ENCODE measurements at places on chromosomes 3 and 15.

DNA sequence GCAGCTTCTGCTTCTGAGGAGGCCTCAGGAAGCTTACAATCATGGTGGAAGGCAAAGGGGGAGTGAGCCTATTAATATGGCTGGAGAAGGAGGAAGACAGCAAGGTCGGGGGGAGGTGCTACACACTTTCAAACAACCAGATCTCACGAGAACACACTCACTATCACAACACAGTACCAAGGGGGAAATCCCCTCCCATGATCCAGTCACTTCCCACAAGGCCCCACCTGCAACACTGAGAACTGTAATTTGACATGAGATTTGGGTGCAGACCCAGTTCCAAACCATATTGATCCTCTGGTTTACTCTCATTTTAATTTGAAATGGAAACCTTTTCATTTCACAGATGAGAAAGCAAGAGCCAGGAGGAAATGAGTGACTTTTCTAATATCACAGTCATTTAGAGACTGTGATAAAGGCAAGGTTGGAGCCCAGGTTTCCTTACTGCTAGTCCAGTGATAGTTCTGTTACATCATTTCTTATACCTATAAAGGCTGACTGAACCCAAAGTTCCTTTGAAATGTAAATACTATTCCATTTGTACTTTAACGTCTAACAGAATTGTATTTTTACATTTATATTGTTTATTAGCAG lies 105.8 kb upstream of the GAP43 start:
- no peak for DNase-seq

DNA sequence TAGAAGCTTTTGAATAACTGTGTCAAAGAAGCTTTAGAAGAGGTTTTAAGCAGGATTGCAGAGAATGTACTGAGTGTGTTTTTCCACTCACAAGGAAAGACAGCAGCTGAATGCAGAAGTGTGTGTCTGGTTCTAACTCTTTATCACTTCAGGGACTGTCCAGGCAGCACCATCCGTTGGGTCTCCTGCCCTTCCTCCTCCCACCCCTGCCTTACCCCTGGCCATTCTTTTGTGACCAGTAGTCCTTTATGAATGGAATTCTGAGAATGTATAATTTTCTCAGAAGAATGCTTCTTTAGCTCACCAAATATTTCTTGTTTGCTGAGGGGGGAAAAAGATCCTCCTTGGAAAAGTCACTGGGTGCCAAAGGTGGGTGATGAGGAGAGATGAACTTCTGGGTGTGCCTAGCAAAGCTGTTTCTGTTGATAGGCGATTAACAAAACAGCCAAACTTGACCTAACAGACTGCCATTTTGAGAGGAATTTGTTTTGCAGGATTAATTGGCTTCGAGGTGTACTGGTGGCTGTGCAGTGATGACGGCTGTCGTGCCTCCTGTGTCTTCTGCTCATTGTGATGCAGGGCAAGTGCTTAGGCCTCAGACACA lies 70.9 kb downstream of the IGF1R start:
- DNase-seq: no peak

GRCh38 chr3:159913712-159914414 lies 74.8 kb upstream of the IL12A start:
- no peak for DNase-seq

DNA sequence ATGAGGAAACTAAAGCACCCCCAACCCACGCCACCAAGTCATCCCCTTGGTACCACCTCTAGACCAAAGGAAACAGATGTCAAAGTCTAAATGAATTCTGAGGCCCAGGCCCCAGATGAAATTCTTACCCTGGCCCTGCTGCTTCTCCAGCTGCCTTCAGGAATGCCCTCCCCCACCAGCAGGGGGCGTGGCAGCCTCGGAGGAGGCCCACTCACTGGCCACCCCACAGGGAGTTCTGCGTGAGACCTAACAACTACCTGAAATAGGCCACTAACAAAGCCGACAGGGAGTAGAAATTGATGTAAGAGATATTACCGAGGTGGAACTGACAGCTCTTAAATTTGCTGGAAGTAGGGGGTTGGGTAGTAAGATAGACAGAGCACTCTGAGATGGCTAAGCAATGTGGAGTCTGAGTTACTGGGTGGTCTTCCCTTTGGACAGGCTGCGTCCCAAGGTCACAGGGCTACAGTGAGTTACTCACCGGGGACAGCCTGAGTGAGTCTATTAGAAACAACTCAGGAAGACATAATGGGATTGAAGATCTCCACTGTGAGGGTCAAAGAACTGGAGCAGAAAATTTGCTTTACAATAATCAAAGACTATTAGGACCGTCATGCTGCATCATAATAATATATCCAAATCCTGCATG lies 240.7 kb downstream of the SHOX2 start:
- DNase-seq: peak; percentile 62

GRCh38 chr3:23073724-23074305 lies 129.3 kb upstream of the UBE2E2 start:
- no peak for DNase-seq

GRCh38 chr15:44729408-44730127 lies 6.8 kb upstream of the TRIM69 start:
- DNase-seq: no peak

DNA sequence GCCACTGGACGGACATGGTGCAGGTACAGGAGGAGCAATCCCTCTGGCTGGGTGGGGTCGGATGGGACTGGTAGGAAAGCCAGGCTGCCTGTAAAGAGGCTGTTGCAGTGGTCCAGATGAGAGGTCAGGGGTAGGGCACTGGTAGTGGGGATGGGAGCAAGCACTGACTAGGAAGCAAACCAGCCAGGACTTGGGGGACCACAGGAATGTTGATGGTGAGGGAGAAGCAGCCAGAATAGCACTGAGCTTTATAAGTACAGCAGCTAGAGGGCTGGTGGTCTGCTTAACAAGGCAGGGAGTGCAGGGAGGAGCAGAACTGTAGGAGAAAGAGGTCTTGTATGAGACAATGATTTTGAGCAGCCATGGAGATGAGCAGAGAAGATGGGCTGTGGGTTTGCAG lies 38.7 kb upstream of the PTPN23 start:
- no peak for DNase-seq

DNA sequence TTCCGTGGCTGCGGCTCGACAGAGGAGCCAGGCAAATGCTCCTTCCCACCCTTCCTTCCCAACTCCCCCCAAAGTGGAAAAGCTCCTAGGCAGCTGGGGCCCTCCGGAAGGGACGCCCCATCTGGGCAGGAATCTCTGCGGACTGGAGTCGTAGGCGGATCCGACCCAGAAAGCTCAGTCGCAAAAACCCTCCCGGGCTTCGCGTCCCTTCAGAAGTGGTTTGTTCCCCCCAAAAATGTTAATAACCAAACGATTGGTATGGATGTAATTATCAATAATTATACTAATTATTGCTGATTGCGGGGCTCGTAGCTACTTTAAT lies 3.8 kb downstream of the RNU6-1 start:
- DNase-seq: no peak

DNA sequence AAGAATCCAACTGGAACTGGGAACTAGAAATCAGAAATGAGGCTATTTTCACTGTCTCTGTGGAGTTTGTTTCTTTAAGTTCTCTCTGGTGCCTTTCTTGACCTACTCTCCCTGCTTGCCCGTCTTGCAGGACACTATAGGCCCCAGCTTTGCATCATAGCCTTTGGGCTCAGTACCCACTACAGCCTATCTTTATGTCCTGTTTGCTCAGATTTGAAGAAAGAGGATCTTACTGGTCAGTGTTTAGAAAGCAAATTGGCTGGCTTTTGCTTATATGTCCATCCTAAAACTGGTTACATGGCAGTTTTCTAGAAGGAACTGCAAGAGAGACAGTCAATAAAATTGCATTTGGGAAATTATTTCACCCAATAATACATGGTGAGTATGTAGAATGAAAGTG lies 231.8 kb upstream of the TBL1XR1 start:
- DNase-seq: peak; percentile 32

DNA sequence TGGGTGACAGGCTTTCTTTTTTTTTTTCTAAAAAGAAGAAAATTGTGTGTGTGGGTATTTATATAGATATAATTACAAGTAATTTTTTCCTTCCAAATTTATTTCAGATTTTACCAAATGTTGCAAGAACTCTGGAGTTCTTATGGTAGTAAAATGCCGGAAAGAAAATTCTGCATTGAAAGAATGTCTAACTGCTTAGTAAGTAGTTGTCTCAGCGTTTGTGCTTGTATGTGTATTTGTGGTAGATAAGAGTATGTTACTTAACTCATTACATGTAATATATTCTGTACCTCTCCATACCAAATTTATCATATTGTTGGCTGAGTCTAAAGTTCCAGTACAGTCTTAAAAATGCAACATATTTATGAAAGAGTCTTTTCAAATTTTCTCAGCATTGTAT lies 32.3 kb upstream of the ZCWPW2 start:
- no peak for DNase-seq

DNA sequence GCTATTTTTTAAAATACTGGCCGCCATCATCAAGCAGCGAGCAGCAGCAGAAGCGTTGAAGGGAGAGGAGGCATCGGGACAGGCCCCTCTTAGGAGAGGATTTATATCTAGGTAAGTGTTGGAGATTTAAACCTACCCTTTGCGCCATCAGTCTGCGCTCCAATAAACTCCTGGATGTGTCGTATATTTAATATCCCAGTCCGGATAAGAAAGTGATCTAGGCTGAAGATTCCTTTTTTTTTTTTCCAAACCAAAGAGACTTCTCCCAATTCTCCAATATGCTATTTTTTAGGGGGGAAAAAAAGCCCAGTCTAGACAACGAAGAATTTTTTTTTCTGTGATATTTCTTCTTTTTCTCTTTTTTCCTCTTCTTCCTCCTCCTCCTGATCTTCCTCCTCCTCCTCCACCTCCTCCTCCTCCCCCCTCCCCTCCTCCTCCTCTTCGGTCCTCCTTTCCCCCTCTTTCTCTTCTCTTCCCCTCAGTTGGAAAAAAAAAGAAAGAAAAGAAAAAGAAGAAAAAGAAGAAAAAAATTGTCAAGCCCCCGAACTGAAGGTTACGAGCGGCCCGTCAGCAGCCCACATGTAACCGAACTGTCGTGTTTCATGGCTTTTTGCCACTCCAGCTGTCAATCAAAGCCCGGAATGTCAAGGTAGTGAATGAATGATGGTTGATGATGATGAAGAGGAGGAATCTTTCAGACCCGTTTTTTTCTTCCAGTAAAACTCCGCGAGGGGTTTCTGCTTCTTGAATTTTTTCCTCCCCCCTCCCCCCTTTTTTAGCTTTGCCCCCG lies 835 bp downstream of the MEIS2 start:
- DNase-seq: no peak

DNA sequence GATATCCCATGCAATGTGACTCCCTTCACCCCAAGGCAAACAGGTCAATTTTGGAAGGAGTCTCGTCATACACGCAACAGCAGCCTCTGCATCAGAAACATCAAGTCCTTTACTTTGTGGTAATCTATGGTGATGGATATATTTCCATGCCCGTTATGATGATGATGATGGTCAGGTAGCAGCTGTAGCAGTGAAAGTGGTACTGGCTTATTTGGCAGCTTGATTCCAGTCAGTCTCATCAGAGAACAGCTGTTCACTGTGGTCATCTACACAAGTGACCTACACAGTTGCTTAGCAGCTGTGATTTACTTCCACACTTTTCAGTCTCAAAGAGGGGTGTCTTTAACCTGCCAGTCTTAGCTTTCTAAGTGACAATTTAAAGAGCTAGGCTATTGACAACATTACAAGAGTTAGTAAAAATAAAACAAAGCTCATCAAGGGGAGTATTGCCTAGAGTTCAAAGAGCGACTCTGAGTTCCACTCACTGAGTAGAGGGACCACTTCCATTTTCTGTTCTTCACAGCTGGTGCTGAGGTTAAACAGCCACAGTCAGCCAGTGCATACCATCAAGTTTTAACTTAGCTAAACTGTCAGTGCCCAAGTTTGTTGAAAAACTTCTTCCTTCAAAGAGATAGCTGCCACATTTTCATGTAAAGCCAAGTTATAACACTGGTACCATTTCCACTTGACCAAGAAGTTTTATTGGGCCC lies 587.4 kb upstream of the KCNMB2 start:
- no peak for DNase-seq

- DNase-seq: no peak
Measured at GRCh38 chr3:64494526-64494925, 193.3 kb downstream of the ADAMTS9 start.

GRCh38 chr3:124092811-124093210 lies 100.9 kb upstream of the ROPN1 start:
- no peak for DNase-seq

DNA sequence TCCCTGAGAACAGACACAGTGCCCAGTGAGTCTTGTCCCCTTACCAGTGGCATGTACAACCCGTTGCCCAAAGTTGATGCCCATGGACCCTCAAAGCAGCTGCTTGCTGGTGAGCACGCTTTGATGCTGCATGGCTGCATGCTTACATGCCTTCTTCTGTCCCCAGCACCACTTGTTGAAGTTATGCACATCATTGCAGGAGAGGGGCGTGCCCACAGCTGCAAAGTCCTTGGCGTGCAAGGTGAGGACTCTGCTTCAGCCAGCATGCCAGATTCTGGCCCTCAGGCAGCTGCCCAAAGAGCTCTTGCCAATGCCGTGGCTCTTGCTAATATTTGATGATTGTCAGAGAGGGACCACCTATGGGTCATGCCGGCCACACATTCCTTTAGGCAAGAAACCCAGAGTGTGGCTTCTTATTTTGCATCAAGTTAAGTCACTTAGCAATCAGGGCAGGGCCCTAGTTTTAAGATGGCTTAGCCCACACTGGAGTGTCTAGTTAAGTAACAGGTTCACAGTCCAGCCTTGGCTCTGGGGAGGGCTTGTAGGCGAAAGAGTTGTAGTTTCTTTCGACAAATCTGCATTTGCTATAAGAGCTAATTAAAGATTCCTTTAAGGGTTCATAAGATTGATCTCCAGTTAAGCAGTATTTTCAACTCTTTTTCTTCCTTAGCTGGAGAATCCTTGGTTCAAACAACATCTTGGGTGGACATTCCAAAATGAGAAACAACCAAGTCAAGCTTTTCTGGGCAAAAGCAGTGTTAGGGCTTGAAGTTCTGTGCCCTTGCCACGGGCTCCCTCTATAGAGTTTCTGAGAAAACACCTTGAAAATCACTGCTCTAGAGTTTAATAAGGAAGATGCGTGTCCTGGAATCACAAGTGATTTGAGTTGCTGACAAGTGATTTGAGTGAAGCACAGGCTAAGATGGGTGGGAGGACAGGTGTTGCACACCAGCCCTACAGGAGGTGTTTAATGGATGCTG lies 128.6 kb downstream of the SLCO3A1 start:
- DNase-seq: no peak

DNA sequence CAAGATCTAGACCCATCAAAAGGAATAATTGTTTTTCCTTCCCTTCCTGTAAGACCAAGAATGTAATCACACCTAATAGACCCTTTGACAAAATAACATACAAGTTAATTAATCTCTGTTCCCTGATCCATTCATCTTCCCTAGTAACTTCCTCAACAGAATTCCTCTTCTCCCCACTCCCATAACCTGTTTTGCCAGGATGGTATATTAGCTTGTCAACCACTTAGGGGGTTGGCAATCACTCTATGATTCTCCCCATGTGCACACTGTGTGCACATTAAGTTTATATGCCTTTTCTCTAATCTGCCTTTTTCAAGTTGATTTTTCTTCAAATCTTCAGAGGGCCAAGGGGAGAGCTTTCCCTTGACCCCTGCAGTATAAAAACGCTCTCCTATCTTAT lies 2.7 kb upstream of the ATP11B start:
- DNase-seq: no peak
